ENCODE measurements at places on chromosomes 1 and 21.

- no peak for DNase-seq
Observed at GRCh38 chr1:113018911-113019310, 54.1 kb upstream of the LRIG2 start.

DNA sequence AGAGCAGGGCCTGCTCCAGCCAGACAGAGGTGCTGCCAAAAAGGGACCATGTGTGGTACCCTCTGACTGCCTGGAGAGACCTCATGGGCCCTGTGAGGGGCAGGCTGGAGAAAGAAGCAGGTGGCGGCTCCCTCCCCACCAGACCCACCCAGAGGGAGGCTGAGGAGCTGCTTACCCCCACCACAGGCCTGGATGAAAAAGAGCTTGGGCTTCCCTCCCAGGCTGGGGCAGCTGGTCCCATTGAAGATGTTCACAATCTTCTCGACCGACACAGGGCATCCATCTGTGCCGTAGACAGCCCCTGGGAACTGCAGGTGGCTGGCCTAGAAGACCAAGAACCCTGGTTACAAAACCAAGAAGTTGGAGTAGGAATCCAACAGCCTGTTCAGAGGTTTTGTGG is 19.6 kb downstream of the CASP9 start:
- DNase-seq, result no peak

GRCh38 chr1:173269490-173270230 is 62.5 kb upstream of the TNFSF4 start:
- DNase-seq, result no peak

DNA sequence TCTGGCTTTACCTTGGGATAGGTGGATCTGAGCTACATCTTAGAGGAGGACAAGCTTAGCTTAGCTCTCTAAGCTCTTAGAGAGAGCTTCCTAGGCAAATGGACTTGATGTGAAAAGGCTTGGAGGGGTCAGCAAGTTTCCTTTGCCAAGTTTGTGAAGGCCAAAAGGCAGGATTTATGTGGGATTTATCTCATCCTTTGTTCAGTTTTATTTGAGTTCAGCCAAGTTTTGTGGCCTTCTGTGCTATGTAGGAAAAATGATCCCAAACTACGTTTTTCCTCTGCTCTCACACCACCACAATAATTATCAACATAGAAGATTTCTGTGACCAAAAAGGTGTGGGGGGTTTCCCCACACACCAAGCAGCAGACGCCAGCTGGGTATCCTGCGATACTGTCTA is 26.0 kb upstream of the RNF11 start:
- no peak for DNase-seq
